A549 (cell line): ENCODE measurements at places on chromosomes 6 and 20. TPM values are rescaled to one million over a fixed set of nuclear protein-coding genes. Genes with fewer than 3 reads are reported as not detected.

DNA sequence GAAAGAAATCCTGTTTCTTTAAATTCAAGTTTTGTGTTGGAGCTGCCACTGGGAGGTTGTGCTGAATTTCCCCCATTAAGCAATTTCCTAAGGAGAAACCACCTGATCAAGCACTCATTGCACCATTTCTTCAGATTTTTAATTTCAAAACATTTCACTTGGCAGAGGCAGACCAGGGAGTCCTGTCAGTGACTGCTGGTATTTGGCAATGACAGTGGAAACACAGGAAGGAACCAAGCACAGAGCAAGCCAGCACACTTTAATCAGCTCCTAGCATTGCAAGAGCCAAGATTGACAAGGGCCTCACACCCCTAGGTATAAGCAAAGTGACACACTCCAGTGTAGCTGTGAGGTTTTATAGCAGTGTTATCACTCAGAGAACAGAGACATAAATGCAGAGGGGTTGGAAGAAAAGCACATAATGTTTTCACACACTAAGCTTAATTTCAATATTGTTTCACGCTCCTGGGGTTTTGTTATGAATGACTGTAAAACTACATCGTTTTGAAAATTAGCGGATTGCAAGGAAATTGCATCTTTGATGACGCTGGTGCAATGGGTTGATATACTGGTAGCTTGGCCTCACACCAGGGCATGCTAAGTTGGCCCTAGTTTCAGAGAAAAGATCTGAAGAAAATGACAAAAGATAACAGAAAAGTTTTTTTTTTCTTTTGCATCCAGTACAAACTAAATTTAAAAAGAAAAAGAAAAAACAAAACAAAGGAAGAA, 768.4 kb downstream of the TFAP2A start:
- DNase-seq: no peak

DNA sequence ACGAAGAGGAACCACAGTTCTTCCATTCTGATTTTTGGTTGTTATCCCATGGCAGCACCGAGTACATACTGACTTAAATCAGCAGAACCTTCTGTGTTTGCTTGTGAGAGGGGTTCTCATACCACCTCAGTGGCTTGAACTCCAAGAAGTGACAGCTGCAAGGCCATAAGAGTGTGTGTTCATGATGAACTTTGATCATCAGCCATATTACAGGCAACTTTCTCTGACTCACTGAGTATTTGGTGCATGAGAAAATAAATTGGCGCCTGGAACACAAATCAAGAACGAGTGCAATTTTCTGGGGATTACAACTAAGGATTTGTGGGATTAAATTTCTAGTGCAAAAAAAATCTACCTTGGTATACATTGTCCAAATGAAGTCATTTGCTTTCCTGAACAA, 68.9 kb downstream of the CYP39A1 start:
- no peak for DNase-seq

GRCh38 chr6:115613488-115613887, 447.2 kb downstream of the FRK start:
- no peak for DNase-seq

Gene TULP1
- not detected in 3 replicates for polyA plus RNA-seq

Gene PCSK2
- polyA plus RNA-seq: not detected in 3 replicates

Gene KCNK5
- 1.5 to 2.3 TPM (median 1.8 TPM) in 3 replicates for polyA plus RNA-seq

Gene GHRH
- not detected in 3 replicates for polyA plus RNA-seq

DNA sequence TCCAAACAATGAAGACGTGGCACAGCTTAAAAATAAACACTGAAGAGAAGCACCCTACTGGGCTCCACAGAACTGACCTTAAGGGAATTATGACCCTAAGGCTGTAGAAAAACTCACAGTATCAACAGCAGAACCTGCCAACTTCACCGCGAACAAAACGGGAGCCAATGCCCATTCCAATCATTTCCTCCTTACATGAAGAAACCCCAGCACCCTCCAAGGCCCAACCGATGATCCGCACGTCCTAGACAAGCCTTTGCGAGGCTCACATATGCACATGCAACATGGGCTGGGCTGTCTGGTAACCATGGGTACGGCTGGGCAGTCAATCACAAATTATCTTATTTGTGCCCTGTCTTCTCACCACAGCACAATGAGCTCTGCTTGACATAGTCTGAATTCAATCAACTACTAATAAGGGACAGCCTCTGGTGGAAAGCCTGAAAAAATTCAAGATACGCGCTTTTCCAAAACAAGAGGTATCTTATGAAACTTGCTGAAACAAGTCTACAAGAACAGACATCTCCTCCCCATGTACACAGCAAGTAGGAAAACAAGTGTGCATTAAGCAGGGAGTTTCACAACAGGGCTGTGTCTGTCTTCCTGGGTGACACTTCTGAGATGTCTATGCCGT, 1.7 kb downstream of the DIDO1 start:
- peak; percentile 42 for DNase-seq

DNA sequence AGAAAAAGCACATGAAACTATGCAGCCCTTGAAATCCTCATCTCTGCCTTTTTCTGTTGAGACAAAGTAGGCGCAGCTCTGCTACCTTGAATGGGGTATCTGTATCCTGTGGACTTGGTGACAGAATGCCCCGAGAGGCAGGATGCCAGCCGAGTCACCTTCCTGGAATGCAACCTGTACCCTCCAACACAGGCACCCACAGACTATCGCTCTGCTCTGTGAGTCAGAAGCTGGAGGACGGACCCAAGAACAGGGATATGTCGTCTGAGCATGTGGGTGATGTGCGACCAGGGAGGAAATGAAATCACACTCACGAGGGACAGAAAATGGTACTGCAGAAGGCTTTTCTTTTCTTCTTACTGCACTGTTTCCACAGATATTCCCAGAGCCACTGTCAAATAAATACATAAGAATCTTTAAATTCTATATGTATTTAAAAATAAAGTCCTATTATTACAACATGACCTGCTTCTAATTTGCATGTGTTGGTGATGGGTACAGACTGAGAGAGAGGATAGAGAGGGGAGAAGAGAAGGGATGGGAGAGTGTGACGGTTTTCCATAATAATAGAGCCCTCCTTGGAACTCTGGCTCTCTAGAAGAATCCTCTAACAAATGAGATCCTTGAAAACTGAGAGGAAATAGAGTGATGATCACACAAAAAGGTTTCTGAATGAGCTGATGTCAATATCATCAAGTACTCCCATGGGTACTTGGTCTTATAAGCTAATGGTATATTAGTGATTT, 308.1 kb downstream of the FOXC1 start:
- peak; percentile 38 for DNase-seq

Gene DAAM2
- polyA plus RNA-seq: not detected in 3 replicates

DNA sequence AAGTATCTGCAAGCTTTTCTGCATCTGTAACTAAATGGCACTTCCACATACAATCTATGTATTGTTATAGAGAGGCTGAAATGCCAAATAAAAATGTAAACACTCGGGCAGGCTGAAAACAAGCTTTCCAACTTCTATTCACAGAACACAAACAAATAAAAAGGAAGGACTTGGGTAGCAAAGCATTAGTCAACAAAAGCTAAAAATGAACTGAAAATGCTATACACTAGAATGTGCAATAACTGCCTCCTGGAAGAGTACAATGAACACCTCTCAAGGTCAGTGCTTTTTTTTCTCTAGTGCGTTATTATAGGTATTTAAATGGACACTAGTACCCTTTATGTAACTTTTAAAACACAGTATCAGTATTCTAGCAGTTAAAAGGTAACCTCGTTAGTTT, 31.4 kb downstream of the STK38 start:
- DNase-seq: no peak

GRCh38 chr6:160030103-160030502, 61.2 kb downstream of the IGF2R start:
- DNase-seq: no peak

GRCh38 chr20:32006841-32007786, 3.1 kb upstream of the CCM2L start:
- DNase-seq: no peak

DNA sequence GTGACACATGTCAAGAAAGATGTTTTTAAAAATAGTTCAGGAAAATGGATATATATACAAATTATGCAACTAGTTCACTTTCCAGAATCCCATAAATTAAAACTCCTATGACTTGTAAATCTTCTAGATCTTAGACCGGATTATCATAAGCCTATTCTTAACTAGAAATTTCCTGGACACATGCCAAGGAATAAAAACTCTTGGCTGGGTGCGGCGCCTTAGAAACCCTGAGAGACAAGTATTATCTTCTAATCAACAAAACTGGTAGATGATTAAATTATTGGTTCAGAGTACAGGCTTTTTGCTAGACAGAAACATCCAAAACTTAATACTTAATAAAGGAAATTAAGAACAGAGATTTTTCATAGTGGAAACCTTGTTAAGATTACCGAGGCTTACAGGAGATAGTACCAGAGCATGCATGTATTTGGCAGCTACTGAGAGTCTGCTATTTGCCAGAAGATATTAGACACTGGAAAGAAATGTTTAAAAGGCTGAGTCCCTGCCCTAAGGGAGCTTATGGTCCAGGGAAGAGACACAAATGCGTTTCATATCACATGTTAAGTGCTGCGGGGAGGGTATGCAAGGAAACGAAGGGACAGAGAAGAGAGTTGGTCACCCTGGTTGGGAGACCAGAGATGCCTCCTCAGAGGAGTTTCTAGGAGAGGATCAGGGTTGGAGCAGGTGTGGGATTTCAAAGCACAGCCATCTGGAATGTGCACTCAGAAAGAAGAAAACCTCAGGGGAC, 46.5 kb upstream of the IFNGR1 start:
- DNase-seq: no peak

Gene BPIFB6
- not detected in 3 replicates for polyA plus RNA-seq

Gene CST9
- not detected in 3 replicates for polyA plus RNA-seq

DNA sequence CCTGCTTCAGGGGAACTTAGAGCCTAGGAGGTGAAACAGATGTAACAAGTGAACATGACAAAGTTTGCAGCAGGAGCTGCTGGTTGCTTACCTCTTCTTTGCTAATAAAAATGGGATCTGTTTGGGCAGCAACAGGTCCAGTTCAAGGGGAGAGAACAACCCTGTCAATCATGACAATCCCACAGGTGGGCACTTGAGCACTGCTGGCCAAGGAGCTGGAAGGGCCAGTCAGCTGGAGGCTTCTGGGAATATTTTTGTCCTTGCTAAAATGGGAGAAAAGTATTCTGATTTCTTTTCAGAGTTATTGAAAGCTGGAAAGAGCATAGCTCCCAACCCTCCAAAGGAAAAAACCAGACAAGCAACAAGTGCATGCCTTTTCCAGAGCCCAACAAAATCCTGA, 477.7 kb upstream of the SULF2 start:
- no peak for DNase-seq

DNA sequence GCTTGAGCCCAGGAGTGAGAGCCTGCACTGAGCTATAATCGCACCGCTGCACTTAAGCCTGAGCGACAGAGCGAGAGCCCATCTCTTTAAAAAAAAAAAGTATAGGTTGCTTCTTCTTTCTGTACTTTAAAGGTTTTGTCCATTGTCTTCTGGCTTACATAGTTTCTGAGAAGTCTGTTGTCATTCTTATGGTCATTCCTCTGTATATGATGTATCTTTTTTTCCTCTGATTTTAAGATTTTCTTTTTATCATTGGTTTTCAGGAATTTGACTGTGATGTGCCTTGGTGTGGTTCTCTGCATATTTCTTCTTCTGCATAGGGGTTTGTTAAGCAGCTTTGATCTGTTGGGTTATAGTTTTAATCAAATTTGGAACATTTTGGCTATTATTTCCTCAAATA, 29.1 kb downstream of the QRSL1 start:
- no peak for DNase-seq

- DNase-seq: no peak
Measured at GRCh38 chr20:11159728-11160127, 485.9 kb upstream of the JAG1 start.

DNA sequence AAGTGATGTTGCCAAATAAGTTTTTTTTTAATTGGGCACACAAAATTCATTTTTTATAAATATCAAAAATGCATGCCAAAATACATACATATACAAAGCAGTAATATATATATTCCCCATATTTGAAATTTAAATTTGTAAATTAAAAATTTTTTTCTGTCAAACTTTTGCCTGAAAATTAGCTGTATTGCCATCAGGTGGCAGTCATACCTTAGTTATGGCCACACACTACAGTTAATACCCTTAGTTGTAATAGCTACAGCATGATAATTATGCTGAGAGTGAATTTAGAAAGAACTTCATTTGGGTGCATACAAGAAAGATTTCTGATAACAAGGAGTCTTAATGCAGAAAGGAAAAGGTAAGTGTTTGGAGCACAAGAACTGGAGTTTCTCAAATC, 46.2 kb upstream of the SDHAF4 start:
- peak; percentile 3 for DNase-seq

GRCh38 chr6:31952890-31953289, 5.9 kb downstream of the NELFE start:
- no peak for DNase-seq

GRCh38 chr6:116371120-116371917, 572 bp downstream of the DSE start:
- DNase-seq: peak; percentile 69

Gene HMGCLL1
- polyA plus RNA-seq: 0.28 to 0.33 TPM (median 0.31 TPM) in 3 replicates
